ENCODE measurements at places on chromosomes 5 and 9. TPM values are rescaled to one million over a fixed set of nuclear protein-coding genes. Genes with fewer than 3 reads are reported as not detected.
A peak's percentile ranks its signal among the peaks of the same experiment; 100 is the strongest.

The HBEGF gene
- 2.9 TPM for total RNA-seq

GRCh38 chr9:82940376-82940775, 122.6 kb downstream of the RASEF start:
- H3K4me1 ChIP-seq: no peaks in the 10 kb centered on the region
- no peaks in the 10 kb centered on the region for H3K27me3 ChIP-seq
- no peak for DNase-seq
- H3K27ac ChIP-seq: no peak overlapping the region
- H3K36me3 ChIP-seq: no peaks in the 10 kb centered on the region

- peak overlapping the region; percentile 97 for H3K27ac ChIP-seq
- H3K4me3 ChIP-seq: peak overlapping the region; percentile 91
- no peaks in the 10 kb centered on the region for H3K36me3 ChIP-seq
- peaks cover 40% of the 10 kb centered on the region for H3K4me1 ChIP-seq
- DNase-seq: peak; percentile 69
These were observed 655 bp upstream of the RAI14 start for GRCh38 chr5:34655354-34655991.

DNA sequence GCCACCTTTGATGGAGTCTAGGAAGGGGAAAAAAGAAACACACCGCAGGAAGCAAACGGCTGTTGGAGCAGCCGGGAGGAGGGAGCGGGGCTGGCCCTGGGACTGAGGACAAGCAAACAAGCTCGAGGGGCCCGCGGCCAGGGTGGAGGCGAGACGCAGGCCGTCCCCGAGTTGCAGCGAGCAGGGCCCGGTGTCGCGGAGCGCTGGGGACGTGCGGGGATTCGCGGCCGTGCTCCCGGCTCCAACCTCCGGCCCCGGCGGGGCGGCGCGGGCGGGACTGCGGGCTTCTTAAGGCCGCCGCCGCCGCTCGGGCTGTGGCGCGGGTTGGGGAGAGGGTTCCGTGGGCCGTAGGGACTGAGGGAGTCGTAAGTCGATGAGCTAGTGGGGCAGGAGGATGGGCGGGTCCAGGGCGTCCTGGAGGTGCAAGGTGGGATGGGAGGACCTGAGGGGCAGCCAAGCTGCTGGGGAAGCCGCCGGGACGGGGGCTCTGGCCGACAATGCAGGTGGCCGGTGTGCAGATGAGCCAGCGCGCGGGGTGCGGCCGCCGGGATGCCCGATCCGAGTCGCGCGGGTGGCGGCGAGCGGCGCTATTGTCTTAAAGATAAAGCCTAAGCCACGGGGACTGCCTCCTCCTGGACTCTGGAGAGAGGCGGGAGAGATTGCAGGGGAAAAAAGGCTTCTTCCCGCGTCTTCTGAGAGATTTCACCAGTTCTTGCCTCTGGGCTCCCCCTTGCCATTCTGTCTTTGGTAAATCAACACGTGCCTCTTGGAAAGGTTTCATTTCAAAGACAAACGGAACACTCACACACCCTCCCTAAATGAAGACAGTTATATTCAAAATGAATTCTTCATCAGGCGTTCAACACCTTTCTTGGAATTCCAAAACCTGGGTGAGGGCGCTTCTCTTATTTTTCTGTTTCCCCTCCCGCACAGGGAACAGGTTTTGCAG, 1.6 kb upstream of the HAPLN1 start:
- H3K4me3 ChIP-seq: peak overlapping the region; percentile 72
- H3K36me3 ChIP-seq: no peaks in the 10 kb centered on the region
- H3K27me3 ChIP-seq: no peaks in the 10 kb centered on the region
- peaks cover 29% of the 10 kb centered on the region for H3K4me1 ChIP-seq
- DNase-seq: peak; percentile 85
- peak overlapping the region; percentile 41 for H3K27ac ChIP-seq

- H3K4me3 ChIP-seq: no peak overlapping the region
- H3K36me3 ChIP-seq: peaks cover 22% of the 10 kb centered on the region
- H3K27me3 ChIP-seq: no peaks in the 10 kb centered on the region
- DNase-seq: no peak
- no peak overlapping the region for H3K27ac ChIP-seq
These were observed 20.3 kb downstream of the DCP2 start for GRCh38 chr5:112996830-112997374.
